ENCODE measurements at places on chromosomes 3 and 15.

DNA sequence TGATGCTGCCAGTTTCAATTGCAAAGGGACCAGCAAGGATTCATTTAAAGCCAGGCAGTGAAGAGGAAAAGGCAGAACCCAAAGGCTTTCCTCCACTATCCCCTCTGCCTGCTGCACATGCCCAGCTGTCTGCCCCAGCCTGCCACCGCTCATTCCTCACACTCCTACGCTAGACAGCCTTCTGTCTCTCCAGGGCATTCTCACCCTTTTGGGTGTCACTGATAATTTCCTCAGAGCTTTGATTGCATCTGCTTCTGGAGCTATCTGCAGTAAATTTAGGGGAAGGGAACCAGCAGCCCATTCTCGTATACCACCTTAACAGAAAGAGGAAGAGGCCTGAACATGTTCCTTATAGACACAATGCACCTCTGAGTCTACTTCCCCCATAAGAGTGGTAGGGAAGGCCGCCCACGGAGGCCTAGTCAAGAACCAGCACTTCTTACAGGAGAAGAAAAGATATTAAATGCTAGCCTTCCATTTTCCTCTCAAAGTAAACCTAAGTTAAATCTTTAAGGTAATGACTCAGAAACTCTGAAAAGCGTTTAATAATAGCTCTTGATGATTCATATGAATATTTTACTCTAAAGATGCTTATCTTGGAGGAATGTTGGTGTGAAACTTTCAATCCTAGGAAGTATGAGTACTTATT lies 20.9 kb downstream of the NUDT16 start:
- DNase-seq = no peak

DNA sequence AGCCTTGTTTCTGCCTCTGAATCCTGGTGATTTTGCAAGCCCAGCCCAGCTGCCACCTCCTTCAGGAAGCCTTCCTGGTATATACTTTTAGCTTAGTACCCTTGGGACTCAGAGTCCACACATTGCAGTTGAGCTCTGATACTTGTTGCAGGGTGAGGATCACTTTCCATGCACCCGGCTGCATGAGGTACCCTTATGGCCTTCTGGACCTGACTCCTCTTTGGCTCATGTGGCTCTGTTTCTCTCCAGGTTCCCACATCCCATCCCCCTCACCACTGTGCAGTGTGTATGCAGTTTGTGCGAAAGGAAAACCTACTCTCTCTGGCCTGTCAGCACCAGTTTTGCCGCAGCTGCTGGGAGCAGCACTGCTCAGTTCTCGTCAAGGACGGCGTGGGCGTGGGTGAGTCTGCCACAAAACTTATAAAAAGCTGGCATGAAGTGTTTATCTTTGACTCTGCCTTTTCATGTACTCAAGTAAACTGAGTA lies 23.1 kb upstream of the P4HTM start:
- DNase-seq = no peak

GRCh38 chr3:134309987-134310700 lies 59.5 kb upstream of the RYK start:
- peak; percentile 19 for DNase-seq

DNA sequence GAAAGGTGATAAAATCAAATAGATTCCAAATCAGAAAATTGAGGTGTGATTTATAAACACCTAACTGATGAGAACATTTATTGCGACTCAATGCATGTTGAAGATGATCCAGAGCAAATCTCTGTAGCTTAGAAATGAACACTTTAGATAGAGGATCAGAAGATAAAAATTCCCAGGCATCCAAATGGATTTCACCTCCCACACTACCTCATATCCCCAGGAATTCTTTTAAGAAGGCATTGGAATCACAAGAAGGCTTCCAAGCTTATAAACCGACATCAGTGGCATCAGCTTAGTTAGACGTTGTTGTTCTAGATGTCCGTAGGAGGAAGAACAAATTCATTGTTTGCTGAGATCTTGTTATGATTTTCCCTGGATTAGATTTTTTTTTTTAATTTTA lies 154.4 kb downstream of the EBLN2 start:
- DNase-seq = no peak

DNA sequence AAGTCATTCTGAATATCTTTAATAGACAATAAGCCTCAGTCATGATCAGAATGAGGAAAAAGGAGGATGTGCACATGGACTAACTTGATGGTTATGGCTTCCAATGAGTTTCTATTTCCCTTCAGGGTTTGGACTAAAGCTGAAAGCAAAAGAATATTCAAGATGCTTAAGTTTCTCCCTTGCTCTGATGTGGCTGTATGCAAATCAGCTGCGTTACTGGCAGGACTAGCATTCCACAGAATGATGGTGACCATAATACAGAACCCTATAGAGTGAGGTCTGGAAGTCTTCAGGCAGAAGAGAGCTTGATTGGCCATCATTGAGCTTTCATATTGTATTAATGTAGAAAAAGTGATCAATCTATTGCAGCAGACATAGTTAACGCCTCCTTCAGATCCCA lies 466.0 kb downstream of the NLGN1 start:
- no peak for DNase-seq

Measured in DMS53 (cell line).